ENCODE measurements at places on chromosomes 11 and 22.

DNA sequence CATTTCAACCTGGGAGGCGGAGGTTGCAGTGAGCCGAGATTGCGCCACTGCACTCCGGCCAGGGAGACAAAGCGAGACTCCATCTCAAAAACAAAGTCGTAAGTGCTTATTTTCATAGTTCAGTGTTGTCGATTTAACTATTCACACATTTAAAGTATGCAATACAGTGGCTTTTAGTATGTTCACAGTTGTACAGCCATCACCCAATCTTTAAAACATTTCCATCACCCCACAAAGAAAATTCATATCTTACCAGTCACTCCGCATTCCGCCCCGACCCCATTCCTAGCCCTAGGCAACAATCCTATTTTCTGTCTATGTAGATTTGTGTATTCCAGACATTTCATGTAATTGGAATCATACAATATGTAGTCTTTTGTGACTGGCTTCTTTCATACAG is 11.9 kb downstream of the IPO7 start:
- DNase-seq: no peak

GRCh38 chr22:33796494-33796893 is 123.8 kb downstream of the LARGE1 start:
- no peak for DNase-seq

DNA sequence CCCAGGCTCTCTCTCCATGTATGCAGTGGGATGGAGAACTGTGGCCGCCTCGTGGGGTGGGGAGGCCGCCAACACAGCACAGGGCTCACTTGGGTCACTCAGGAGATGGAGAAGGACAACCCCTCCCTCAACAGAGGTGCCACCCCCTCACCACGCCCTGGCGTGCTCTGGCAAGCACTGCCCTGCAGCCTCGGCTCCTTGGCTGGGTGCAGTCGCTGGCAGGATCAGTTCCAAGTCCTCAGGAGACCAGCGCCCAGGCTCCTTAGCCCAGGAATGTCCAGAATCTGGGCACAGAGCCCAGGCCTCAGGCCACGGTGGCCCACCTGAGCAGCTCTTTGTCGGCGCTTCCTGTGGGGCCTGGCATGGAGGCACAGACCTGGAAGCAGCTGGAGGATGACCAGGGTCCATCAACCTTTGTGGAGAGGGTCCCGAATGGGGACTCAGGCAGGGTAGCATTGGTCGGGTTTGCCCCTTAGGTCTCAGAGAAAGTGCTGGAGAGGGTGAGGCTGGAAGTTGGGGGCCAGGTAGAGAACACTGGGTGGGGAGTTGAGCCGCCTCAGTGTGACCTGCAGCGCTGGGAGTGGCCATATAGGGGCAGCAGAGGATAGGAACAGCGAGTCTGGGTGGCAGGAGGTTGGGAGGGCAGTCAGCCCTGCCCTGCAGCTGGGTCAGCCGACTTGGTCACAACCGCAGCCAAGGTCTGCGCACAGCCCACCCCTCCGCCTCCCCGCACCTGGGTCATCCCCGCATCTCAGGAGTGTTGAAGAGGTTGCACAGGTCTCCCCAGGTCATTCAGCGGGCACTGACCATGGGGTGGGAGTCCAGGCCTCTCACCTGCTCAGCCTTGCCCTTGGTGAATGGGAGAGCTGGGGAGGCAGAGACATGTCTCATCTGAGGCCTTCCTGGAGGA is 8.2 kb downstream of the SUSD2 start:
- DNase-seq: no peak

- DNase-seq: no peak
Measured at GRCh38 chr22:27212617-27213177, 555.3 kb downstream of the MIAT start.

DNA sequence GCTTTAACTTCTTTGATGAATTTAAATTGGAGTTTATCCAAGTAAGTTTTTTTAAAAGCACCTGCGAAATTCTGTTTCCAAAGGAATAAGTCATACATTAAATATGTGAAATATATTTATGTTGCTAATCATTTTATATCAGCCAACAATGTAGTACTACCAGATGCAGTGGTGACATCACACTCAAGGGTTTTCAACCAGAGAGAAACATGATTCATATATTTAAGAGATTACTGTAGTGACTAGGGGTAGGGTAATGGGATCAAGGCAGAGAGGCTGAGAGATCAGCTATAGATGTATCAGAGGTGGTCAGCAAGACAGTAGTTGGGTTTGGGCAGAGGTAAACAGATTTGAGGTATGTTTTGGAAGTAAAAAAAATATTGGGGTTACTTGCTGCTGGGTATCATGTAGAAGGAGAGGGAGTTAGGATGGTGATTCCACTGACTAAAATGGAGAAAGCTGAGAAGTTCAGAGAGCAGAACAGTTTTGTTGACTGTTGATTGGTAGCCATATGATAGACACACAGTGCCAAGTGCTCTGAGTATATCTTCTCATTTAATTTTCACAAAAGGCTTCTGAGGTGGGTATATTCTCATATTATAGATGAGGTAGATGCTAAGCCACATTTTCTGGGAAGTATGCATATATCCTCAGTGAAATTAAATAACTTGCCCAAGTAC is 39.4 kb downstream of the CEP57 start:
- DNase-seq: no peak

DNA sequence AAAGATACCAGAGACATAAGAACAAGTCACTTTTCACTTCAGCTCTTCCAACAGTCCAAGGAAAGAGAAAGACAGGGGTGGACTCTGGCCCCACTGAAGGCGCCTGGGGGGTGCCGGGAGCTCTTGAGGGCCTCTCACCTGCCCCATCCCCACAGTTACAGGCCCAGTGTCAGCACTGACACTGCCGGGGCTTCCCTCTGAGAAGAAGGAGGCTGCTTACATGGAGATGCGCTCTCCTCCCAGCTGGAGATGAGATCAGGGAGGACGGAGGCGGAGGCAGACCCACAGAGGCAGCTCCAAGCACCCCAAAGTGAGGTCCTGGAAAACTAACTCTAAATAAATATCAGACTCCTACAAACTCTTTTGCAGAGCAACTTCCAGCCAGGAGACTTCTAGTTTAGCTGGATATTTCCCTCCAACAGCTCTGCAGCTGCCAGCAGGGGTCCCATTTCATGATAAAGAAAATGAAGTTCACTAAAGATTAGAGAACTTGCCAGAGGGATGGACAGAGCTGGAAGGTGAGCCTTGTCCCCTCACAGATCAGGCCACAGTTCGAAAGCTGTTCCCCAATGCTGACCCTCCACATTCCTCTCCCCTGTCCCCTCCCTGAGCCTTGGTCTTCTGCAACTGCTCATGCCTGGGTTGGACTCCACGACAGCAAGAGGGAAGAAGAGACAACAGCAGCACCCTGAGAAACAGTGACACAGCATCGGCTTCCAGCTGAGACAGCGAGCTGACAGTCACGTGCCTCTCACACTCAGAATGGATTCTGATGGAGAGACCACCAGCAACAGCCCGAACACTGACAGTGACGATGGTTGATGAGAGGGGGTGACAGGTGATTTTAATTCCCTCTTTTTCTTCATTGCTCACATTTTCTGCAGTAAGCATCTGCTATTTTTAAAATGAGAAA is 5.8 kb downstream of the CARS1 start:
- no peak for DNase-seq

DNA sequence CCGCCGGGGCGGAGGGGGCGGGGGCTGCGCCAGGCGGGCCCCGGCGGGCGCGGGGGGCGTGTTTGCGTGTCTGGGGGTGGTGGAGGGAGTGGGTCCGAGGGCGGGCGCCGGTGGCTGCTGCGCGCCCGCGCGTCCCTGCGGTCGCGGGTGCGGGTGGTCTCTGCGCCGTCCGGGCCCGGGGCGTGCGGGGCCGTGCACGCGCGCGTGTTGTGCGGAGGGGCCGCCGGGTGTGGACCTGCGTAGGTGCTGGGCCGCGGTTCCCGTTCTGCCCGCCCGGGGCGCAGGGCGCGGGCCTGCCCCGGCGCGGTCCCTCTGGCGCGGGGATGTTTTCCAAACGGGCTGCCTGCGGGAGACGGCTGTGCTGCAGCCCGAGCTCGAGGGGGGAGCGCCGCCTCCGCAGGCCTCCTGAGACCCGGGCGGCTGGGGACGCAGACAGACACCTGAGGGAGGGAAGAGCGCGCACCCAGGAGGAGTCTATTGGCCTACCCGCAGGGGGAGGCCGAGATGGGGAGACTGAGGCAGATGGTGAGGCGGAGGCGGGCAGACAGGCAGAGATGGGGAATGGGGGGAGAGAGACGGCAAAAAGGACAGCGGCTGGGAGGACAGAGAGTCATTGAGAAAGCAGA is 442 bp downstream of the PELI3 start:
- DNase-seq: peak; percentile 60

DNA sequence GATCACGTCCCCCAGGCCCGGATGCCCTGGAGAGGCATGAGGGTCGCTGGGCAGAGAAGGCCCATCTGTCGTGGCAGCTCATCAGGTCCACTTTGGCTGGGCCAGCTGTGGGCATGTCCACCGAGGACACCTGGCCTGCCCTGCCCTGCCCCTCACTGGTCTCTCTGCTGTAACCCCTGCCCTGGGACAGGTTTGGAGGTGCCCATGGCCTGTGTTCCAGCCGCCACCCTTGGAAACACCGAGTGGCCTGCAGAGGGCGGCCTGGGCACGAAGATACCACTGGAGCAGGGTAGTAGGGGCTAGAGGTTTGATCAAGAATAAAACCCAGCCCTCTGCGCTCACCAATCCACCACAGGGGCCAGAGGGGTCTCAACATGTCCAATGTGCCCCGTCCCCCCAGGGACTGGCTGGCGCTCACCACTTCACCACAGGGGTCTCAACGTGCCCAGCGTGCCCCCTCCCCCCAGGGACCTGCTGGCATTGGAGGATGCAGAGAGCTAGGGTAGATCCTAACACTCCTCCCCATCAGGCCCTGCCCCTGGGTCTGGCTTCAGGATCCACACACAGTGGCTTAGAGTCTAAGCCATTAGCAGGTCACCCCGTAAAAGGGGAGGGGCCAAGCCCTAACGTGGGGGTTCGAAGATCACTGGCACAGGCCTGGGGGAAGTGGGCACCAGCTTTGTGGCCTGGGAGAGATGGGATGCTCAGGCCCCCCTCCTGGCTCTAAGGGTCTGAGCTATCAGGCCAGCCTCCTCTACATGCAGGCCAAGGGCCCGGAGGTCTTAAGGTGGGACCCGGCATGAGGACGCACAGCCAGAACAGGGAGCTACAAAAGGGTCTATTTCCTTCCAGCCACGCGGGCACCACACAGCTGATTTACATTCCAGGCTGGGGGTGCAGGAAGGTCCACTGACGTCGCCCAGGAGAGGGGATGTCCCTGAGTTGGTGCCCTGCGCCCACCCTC is 1.3 kb upstream of the HDAC10 start:
- DNase-seq: peak; percentile 77

All from memory B cell (primary cell).